Urinary bladder (tissue), 4 donors: ENCODE measurements at places on chromosomes 1 and 21. TPM values are rescaled to one million over a fixed set of nuclear protein-coding genes. Genes with fewer than 3 reads are reported as not detected.

GRCh38 chr1:9651565-9652378, at the start of gene PIK3CD:
TSS of gene PIK3CD (plus strand) at chr1:9651731. CDS start at chr1:9710456, 58,725 bp downstream.
- no peak for DNase-seq

DNA sequence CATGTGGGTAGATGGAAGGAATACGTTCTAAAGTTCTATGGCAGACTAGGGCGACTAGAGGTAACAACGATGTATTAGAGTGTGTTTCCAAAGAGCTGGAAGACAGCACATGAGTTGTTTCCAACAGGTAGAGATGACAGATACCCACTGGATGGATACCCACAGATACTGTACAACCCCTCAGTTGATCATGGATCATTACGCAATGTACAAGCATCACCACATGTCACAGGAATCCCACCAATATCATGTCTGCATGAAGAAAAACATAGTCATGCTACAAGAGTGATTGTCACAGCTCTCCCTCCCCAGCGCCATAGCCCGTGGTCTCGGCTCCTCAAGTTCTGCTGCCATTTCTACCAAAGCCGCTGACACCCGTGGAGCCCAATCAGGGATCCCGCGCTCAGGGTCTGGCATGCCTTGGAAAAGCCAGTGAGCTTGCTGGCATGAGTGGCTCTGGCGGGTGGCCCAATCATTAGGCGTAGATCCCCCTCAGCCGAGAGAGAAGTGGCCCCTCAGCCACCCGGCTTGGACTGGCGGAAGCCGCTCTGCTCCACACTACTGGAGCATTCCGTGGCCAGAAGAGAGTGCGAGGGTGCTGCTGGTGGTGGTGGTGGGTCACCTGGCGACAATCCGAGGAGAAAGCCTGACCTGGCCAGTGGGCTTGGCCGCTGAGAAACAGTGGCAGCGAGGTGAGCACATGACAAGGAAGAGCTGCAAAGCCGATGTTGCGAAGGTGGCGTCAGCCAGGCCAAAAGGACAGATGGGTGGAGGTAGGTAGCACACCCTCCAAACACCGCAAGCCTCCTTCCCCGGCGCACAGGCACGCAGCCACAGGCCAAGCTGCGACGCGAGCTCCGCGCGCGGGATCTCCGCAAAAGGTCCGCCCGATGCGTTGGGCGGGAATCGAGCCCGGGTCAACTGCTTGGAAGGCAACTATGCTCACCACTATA, 65.7 kb upstream of the FCGR2A start:
- DNase-seq = no peak

DNA sequence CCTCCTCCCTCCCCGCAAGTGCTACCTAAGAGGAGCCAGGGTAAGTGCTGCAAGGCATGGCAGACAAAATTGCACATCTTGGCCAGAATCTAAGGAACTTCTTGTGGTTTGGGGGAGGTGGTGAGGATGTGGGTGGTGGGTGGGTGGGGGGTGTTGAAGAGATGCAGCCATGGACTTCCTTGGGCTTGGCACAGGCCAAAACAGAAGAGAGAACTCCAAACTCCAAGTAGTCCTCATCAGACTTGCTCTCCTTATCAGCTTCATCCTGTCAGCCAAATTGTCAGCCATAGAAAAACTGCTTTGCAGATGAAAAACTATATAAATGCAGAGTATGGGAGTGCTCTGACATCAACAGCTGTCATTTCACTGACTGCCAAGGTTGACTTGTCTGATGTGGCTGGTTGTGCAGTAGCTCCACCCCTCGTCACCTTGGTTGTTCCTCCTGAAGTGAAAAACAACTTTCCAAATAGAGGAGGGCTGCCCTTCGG, 7.1 kb downstream of the AMIGO1 start:
- DNase-seq = no peak

DNA sequence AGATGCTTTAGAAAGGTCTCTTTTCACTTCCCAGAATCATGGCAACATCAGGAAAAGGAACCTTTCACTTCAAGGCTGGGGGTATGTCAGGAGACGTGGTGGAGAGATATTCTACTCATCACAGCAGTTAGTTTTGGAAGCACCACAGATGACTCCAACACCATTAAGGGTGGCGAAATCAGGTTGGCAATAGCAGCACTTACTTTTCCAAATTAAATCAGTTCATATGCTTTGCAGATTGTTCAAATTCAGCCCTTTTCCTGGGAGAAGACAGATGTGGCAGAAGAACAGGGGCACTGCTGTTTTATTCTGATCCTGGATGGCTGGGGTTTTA, 79.0 kb downstream of the RUNX1 start:
- no peak for DNase-seq

The TIAM1 gene
- 10.0 TPM for polyA plus RNA-seq

The LCE3D gene
- polyA plus RNA-seq = not detected
